ENCODE measurements at places on chromosomes 4 and X. TPM values are rescaled to one million over a fixed set of nuclear protein-coding genes. Genes with fewer than 3 reads are reported as not detected.
A peak's percentile ranks its signal among the peaks of the same experiment; 100 is the strongest.

GRCh38 chr4:73603854-73604584, 16.2 kb downstream of the RASSF6 start:
- no peak for ATAC-seq

DNA sequence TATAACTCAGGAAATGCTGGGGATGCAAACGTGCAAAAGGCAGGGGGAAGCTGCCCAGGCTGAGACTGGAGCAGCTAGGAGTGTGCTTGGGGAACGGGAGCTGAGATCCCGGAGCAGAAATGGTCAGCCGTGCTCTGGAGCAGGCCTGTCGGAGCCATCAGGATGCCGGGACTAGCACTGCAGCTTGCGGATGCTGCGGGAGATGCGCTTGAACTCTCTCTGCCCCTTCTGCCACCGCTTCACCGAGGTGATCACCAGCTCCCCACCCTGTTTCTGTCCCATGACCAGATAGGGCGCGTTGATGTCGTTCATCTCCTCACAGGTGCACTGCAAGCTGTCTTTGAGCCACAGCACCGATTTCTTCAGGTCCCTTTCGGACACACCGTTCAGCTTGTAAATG, 7.6 kb downstream of the SFRP2 start:
- ATAC-seq = no peak

GRCh38 chr4:15234116-15234855, 193.5 kb upstream of the C1QTNF7 start:
- no peak for ATAC-seq

- ATAC-seq = no peak
Measured at GRCh38 chrX:150544222-150544787, 24.1 kb upstream of the MTM1 start.

DNA sequence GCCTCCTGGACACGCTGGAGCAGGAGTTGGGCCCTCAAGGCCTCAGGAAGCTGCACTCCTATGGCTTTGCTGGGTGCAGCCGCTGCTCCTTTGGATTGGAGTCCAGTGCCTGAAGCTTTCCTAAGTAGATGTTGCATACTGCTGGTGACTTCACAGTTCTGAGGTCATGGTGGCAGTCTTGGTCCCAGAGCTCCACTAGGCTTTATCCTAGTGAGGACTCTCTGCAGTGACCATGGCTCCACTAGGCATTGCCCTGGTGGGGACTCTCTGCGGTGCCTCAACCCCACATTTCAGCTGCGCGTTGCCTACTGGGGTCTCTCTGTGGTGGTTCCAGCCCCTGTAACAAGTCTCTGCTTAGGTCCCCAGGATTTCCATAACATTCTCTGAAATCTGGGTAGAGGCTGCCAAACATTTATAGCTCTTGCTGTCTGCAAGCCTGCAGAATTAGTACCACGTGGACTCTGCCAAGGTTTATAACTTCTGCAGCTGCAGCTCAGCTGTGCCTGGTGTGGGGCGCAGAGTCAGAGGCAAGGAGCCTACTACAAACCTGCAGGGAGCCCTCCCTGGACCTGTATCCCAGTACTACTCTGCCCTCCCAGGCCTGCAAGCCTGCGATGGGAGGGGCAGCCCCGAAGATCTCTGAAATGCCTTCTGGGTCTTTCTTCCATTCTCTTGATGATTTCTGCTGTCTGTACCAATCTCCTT, 46.0 kb upstream of the NFKB1 start:
- no peak for ATAC-seq

DNA sequence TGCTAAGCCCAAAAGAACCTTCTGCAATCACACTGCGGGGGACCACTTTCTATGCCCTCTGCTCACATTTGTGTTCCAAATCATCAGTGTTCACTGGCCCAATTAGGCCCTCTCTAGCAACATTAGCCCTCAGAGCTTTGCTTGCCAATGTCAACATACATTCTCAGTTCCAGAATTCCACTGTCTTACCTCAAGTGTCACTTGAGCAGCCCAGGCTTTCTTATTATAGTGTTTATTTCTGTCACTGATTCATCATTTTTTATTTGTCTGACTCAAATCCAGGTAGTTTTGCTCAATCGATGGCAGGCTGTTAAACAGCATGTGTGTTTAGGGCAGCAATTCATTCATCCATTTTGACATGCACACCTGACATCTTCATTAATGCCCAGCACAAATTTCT, 291.2 kb downstream of the TEX13A start:
- no peak for ATAC-seq

- no peak for ATAC-seq
Measured at GRCh38 chr4:55440786-55441185, 45.0 kb downstream of the TMEM165 start.

DNA sequence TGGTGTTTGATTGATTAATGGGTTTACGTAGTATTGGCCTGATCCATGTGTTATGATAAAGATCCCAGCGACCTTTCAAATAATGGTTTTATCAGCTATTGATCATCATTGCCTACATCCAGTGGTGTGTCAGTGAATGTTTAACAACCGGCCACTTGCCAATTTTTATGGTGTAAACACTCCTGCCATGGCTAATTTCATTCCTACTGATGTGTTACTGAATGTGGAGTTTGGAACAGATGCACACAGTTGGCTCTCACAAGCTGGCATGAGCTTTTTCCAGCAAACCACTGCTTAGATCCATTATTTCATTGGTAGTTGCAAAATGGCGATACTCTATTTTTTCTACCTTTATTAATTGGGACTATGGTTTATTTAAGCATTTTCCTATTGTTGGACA, 139.9 kb downstream of the REPS2 start:
- ATAC-seq = no peak

GRCh38 chr4:88841635-88842034, 144.0 kb upstream of the NAP1L5 start:
- no peak for ATAC-seq

DNA sequence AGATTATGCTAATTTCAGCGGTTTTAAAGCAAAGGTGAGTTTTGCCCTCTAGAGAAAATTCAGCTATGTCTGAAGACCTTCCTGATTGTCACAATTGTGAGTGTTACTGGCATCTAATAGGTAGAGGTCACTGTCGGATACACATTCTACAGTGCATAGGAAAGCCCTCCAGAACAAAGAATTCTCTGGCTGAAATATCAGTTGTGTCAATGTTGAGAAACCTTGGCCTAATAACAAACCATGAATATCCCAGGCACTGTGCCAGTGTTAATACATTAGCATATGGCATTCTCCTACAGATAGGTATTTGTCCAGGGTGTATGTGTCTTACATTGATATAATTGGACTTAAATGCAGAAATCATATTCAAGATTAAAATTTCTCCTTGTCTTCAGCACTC, 294.3 kb downstream of the FSTL5 start:
- no peak for ATAC-seq

DNA sequence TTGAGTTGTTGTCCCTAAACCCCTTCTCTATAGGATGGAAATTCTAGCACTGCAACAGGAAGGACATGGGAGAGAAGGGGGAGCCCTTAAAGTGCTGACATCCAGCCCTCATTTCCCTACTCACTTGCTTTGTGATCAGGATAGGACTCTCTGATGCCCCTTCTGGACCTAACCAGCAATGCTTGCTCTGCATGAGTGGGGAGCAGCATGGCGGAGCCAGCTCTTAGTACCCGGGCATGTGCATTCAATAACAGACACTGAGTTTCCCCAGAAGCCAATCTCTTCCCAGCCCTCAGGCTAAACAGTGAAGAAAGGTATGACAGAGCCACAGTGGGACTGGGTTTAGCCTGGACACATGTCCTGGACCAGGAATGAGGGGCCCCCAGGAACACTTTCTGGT, 14.0 kb downstream of the SOD3 start:
- ATAC-seq = peak; percentile 8

DNA sequence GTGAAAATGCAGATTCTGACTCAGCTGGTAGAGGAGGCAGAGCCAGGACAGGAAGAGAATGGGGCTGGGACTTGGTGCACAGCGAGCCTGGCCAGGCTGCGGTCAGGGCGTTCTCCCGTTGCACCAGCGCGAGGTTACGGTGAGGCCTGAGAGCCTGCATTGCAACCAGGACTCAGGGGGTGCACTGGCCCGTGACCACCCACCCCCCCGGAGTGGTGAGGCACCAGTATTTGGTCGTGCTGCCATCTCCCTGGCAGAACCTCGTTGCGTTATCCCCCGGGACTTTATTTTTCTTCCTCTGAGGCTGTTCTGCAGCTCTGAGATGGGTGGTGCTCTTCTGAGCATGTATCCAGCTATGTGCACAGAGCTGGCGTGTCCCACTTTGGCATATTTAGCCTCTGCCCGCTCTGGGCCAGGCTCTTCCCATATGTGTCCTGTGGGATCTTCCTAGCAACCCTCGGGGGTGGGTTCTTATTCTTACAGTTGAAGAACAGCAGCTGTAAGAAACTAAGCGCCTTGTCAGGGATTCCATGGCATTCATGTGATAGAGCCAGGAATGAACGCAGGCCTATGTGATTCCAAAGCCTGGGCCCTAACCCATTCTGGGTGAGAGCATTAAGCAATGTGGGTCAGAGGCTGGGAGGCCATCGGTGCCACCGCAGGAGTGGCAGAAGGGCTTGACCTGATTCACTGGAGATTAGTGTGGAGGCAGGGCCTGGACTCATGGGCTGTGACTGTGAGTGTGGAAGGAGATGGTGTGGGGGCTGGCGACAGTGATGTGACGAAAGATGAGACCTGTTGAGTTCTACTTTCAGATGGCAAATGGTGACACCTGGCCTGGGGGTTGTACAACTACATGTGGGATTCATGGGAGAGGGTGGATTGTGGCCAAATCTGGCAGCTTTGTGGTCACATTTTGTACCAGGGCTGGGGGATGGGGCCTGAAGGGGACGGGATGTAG, 3.1 kb downstream of the TADA2B start:
- peak; percentile 9 for ATAC-seq

The FGA gene
- 0.08 TPM for total RNA-seq

The MAGEA11 gene
- 1.7 TPM for total RNA-seq

The FATE1 gene
- not detected for total RNA-seq

The HTT-AS gene
- total RNA-seq = not detected

The FRMPD4 gene
- 2.5 TPM for total RNA-seq

The DCX gene
- 282 TPM for total RNA-seq

The SPANXN4 gene
- total RNA-seq = not detected

All from motor neuron (in vitro differentiated cells).